ENCODE measurements at places on chromosomes 7 and 10.

GRCh38 chr7:132492823-132493445, 83.3 kb downstream of the PLXNA4 start:
- DNase-seq = no peak

- no peak for DNase-seq
Measured at GRCh38 chr7:132207782-132208181, 368.5 kb downstream of the PLXNA4 start.

GRCh38 chr7:129779602-129780256, 168.2 kb downstream of the NRF1 start:
- DNase-seq = no peak

GRCh38 chr10:129942019-129942277, 22.1 kb downstream of the EBF3 start:
- no peak for DNase-seq

- no peak for DNase-seq
Measured at GRCh38 chr7:47678641-47679380, 96.9 kb upstream of the TNS3 start.

GRCh38 chr7:135362871-135363270, 129.2 kb downstream of the STRA8 start:
- no peak for DNase-seq

DNA sequence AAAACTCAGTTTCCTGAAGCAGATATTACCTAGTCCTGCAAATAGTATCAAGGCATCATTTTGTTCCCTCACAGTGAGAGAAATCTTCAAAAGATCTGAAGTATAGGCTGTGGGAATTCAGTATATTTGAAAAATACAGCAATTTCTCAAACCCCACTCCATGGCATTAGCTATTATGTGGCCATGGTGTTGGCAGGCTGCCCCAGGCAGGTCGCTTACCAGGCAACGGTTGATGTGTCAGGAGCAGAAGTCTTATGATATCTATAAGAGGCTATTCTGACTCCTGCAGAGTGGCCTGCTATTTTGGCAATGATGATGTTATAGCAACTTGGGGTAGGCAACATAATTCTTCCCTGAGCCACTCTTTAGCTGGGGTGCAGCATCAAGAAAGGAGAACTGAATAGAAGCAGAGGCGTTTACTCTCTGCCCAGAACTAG, 187.9 kb downstream of the PLXDC2 start:
- DNase-seq = no peak

DNA sequence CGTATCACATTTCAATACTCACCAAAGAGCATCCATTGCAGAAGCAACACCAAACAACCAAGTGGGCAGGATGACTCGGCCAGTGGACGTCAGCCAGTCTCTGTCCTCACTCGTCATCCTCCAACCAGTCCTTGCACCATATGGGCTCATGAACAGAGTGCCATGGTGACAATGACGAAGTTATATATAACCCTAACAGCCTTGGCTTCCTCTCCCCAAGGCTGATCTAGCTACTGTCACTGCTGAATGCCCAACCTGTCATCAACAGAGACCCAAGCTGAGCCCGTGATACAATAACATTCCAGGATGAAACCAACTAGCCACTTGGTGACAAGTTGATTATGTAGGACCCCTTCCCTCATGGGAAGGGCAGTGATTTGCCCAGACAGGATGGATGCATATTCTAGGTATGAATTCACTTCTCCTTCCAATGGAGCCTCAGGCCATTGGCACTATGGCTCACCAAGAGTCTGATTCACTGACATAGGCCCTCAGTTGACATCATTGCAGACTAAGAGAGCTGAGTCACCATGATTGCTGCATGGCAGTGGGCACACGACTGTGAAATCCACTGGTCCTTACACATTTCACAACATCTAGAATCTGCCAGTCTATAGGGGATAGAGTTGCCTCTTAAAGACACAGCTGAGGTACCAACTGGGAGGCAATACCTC, 26.3 kb upstream of the PPIF start:
- no peak for DNase-seq

DNA sequence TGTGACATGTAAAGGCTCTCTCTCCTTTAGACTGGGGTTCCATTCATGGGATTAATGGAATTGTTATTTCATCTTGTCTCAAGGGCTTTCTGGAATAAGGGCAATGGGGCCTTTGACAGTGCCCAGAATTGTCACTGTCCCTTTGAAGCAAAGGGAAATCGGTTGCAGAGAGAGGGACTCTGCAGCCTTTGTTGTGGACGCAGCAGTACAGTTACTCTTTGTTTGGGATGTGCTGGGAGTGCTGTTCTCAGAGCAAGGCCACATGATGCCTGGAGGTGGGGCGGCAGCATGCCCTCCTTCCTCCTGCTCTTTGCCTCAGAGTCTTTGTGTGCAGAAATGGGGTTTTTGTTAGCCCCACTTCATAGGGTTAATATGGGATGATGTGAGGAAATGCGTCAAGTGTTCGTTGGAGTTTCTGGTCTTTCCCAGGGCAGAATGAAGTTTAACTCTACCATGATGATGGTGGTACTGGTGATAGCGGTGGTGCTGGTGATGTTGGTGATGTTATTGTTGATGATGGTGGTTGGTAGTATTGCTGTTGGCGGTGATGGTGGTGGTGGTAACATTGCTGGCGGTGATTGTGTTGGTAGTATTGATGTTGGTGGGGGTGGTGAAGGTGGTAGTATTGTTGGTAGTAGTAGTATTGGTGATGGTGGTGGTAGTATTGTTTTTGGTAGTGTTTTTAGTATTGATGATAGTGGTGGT, 45.3 kb downstream of the DOCK1 start:
- DNase-seq = no peak

DNA sequence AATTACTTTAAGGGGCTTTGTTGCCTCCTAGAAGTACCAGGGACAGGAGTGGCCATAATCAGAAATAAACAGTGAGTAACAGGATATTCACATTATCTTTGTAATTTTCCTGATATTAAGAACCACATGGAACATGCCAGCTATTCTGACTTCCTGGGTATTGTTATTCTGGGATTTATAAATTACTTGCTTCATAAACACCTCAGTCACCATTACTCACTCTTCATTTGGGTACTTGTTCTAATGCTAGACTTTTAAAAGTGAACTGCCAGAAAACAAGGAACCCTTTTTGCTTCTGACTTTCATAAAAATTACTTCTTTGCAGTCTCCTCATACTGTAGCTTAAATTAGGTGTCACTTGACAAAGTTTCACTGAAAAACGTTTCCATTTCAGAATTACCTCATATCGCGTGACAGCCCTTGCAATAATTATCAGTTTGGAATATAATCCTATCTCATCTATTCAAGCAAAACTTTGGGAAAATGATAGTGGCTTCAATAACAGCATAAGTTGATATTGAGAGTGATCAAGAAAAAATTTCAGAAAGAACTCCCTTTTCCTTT, 29.8 kb downstream of the CABCOCO1 start:
- no peak for DNase-seq

Data from thymus (tissue), 14 donors.